ENCODE measurements at places on chromosomes 7 and 10. TPM values are rescaled to one million over a fixed set of nuclear protein-coding genes. Genes with fewer than 3 reads are reported as not detected.

Gene SFTPA1
- not detected for total RNA-seq

Gene GIMAP2
- total RNA-seq: 1.5 TPM

Gene LRRD1
- 0.74 TPM for total RNA-seq

Gene EPO
- not detected for total RNA-seq

Gene ITIH5
- total RNA-seq: 14.3 TPM

Gene ANKRD30A
- total RNA-seq: not detected

Gene GJD4
- total RNA-seq: not detected
